Stimulated activated naive CD8-positive, alpha-beta T cell treated with anti-CD3 and anti-CD28 coated beads, Interleukin-15, amount 100 ng/mL, for 72 hours (primary cell): ENCODE measurements at places on chromosomes 16 and 17.

- DNase-seq, result peak; percentile 78
Measured at GRCh38 chr16:83826146-83826913, 18.6 kb downstream of the HSBP1 start.

DNA sequence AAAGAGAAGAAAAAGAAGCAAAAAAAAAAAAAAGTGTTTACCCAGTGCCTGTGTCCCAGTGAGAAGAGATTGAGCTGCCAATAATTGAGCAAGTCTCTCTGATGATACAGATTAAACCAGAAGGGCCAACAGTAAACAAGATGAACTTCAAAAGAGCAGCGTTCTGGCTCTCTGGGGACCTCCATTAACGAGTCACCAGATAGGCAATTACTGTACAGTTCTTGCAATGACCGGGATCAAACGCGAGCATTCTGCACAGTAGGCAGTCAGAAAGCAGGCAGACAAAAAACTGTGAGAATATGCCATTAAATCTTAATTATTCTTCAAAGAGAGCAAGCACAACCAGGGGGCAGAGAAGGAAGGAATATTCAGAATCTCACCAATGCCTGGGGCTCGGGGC lies 626.1 kb downstream of the TMEM114 start:
- no peak for DNase-seq

- DNase-seq, result no peak
Measured at GRCh38 chr16:17939723-17940122, 396.8 kb downstream of the NPIPA8 start.

- DNase-seq, result no peak
Measured at GRCh38 chr17:17344507-17345293, 41.5 kb downstream of the NT5M start.

DNA sequence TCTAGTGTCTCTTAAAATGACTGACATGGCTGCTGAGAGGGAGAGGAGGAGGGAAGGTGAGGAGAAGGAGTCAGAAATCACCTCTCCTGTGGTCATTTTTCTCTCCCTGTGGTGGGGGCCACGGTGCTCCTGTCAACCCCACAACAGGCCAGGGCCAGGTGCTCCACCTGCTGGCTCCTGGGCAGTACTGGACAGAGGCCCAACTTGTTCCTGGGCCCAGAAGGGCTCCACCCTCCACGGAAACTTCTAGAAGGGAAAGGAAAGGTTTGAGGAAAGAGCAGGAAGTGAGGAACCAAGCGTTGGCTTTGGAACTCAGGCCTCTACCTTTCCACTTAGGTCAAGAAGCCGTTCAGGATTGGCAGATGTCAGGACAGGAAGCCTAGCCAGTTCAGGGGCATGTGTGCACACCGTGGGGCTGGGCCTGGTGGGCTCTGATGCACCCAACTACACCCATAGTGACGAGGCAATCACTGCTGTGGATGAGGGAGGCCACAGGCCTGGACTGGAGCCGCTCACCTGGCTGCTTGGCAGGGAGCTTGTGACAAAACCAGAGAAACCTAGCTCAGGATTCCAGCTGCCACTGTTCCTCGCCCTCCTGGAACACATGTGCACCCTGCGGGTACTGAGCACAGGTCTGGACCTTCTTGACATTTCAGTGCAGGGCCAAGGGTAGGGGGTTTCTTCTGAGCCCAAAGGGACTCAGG lies 36.1 kb downstream of the WNT3 start:
- peak; percentile 38 for DNase-seq

GRCh38 chr16:81189100-81189664 lies 49.3 kb upstream of the BCO1 start:
- no peak for DNase-seq

DNA sequence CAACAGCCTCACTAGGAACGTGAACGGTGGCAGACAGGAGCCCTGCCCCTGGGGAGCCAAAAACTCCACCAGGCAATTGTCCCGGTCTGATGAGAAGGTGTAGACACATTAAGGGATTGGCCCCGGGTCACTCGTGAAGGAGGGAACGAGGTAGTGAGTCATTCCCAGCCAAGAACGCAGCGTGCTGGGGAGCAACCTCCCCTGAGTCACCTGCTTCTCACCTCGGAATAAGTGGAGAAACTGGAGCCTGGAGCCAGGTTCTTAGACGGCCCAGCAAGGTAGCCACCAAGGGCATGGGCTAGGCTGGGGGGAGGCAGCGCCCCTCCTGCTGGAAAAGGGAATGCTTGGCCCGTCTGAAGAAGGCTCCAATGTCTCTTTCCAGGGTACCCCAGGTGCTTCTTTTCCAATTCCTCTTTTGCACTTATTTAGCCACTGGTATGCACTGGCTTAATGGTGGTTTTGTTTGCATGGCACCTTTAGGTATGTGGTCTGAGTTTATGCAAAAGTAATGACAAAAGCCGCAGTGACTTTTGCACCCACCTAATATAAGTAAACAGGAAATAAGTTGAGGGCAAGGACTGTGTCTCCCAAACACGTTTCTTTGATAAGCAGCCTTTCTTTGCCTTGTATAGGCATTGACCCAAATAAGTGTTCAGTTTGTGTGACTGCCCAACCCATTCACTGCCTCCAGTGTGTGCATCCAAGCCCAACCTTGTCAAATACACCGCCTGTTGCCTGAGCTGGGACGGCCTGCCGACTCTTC lies 1.8 kb upstream of the HELZ start:
- no peak for DNase-seq

DNA sequence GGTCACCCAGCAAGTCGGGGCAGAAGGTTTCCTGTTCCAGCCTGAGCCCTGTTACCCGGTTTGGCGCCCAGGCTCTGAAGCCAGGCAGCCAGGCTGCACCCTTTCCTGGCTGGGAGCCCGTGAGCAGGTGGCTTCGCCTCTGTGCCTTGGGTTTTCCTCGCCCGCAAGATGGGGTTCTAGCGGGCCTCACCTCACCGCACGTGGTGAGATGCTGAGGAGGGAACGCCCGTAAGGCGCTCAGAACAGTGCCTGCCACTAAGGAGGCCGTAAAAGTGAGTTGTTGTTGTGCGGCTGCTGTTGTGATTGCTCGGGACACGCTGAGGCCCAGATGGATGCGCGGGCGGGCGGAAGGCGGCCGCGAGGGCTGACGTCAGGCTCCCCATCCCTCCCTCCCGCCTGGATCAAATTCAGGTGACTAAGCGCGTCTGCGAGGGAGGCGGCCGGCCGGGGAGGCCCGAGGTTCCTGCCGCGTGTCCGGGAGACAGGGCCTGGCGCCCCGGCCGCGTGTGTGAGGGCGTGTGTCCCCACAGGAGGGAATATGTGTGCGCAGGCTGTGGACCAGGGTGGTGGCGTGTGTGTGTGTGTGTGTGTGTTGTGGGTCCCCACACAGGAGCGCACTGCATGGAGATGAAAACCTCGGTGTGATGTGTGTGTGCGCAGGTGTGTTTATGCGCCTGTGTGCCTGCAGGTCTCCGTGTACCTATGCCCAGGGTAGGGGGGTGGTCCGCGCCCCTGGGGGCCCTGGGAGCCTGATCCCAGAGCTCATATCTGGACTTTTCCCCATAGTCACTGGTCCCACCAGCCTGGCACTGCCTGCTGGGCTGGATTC lies 4.3 kb downstream of the CAMKK1 start:
- no peak for DNase-seq

GRCh38 chr17:58302919-58303585 lies 22.3 kb upstream of the MPO start:
- no peak for DNase-seq

DNA sequence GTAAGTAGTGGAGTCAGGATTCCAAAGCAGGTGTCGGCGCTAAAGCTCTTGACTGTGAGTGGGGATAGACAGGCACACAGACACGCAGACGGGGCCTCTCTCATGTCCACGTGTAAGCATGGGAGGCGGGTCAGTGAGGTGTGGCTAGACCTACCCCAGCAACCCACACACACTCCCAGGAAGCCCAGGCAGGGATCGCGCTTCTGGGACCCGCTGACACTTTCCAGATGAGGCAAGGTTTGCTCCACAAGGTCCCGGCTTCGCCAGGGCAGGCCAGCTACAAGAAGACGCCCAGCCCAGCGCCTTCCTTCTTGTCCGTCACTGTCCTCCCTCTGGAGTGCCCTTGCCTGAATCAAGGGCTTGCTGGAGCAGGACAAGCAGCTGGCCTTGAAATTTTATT lies 213.8 kb upstream of the RPL38 start:
- DNase-seq, result no peak

GRCh38 chr17:8048236-8048635 lies 9.4 kb downstream of the ALOX15B start:
- no peak for DNase-seq

DNA sequence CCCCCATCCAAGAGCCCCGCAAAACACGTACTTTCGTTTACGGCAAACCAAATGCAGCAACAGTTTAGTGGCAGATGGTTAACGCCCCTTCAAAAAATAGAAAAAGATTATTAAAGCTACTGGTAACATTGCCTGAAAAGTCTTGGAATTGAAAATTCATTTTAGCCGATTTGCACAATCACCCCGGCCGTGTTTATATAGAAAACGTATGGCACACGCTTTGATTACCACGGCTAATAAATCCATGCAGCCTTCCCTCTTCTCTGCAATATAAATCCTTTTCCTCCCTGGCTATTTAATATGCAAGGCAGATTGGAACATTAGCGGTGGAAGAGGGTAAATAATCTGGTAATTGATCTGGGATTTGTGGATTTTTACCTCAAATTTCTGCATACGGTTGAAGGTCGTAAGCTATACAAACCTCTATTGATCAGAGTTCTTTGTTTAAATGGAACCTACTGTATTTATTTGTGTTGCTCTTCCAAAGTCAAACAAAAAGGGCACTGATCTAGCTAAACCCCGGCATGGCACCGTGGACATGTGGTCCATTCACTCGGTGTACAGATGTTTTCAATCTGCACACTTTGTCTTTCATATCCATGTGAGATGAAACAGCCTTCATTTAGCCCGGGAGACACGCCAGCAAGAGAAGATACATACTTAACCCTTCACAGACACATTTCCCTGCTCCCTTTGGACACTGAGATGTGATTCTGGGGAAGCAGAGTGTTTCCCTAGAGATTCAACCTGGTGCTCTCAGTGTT lies 238.1 kb upstream of the MAF start:
- DNase-seq, result no peak

DNA sequence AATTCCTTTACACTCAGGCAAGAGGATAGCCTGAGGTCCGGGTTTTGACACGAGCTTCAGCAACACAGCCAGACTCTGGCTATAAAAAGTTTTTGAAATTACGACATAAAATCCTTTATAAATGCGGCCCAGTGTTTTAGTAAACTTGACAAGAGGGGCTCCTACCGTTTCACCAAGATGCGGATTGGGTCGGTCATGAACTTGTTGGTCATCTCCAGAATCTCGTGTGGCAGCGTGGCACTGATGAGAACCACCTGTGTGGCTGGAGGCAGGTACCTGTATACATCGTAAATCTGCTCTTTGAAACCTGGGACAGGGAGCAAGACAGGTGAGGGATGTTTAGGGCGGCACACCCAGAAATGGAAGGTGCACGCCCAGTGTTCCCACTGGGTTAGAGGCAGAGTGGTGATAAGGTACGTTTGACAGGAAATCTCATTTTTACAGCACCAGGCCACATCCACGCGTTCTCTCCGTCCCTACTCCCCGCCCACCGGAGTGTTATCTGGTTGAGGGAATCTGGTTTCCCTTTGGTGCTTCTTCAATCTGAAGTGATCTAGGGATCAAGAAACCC lies 8.0 kb downstream of the EIF4A3 start:
- no peak for DNase-seq

DNA sequence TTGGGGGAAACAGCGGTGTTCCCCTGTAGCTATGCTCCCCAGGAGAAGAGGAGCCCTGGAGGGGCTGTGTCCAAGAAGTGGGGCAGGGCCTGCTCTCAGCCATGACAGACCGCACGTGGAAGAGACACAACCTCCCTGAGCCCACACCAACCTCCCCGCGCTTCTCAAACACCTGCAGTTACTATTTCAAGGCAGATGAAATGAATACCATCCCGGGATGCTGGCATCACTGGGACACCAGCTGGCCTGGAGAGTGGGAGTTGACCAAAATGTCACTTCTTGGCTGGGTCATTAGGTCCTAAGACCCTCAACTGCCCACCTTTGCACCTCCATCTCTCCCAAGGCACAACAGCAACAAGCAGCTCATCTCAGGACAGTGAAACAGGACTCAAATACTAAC lies 32.0 kb downstream of the SPHK1 start:
- no peak for DNase-seq

DNA sequence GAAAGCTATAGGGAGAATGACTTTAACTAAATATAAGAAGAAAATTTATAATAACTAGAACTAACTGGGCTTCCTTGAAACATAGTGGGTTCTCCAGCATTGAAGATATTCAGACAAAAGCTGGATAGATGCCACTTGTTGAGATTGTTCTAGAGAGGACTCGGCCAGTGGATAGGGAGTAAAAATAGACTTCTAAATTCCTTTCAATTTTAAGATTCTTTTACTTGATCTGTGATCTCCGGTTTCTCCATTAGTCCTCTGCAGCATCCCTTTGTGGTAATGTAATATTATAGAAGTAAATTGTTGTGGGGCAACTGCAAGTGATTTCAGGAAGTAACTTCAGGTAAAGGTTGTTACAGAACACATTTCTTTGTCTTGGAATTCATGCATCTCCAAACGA lies 10.3 kb upstream of the RARA start:
- DNase-seq, result no peak

DNA sequence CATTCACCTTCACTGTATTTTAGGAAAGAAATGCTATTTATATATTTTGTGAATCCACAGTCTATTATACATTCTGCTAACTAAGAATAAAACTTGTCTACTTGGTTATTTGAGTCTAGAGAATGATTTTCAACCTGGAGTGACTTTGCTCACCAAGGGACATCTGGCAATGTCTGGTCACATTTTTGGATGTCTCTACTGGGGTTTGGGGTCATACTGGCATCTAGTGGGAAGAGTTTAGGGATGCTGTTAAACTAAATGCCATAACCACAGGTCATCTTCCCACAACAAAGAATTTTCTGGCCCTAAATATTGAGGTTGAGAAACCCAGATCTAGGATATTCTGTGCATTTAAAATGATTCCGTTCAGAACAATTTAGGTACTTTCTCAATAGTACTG lies 26.0 kb downstream of the KCNJ16 start:
- no peak for DNase-seq
